BE2C (cell line): ENCODE measurements at places on chromosomes 5 and 9.
A peak's percentile ranks its signal among the peaks of the same experiment; 100 is the strongest.

- DNase-seq: peak; percentile 73
Measured at GRCh38 chr5:137735555-137736284, at the start of gene KLHL3. Gene KLHL3, minus strand, starts transcription at chr5:137736089. Its CDS starts 443 bp downstream, at chr5:137735646.

GRCh38 chr5:150449517-150450339 is at the start of gene RPS14:
Gene RPS14, minus strand, starts transcription at chr5:150449739. Its CDS starts 2,006 bp downstream, at chr5:150447733.
- peak; percentile 94 for DNase-seq

DNA sequence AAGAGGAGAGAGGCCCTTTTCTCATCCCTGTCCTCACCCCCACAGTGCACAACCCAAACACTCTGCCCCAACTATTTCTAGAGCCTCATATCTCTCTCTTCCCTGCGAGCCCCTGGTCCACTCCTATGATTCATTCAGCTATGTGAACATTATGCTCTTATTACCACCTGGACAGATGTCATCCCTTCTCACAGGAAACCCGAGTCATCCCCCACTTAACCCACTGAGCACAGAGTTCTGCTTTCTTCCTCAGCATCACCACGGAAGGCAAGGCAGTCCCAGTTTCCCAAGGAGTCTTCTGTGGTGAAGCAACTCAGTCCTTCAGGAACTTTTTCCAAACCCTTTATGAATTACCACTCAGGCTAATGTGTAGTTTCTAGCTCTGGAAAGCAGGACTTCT is 1.3 kb downstream of the DNAI1 start:
- DNase-seq: no peak

GRCh38 chr9:91711755-91712601 is 238.1 kb downstream of the ROR2 start:
- DNase-seq: no peak

- DNase-seq: no peak
Measured at GRCh38 chr5:175374166-175374875, 69.7 kb downstream of the DRD1 start.

DNA sequence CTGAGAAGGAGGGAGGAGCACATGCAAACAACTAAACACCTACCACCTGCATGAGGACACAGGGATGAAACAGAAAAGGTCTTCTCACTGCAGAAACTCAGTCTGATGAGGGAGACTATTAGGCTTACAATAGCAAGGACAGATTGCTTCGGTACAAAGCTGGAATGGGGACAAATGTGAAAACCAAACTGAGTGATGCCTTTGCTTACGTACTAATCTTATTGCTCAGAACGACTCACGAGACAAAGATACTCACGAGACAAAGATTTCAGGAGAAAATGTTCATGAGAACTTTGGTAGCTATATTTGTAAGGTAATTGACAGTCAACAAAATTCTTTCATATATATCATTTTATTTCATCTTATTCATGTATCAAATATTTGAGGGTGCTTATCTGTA is 71.9 kb upstream of the TAF1L start:
- DNase-seq: no peak

DNA sequence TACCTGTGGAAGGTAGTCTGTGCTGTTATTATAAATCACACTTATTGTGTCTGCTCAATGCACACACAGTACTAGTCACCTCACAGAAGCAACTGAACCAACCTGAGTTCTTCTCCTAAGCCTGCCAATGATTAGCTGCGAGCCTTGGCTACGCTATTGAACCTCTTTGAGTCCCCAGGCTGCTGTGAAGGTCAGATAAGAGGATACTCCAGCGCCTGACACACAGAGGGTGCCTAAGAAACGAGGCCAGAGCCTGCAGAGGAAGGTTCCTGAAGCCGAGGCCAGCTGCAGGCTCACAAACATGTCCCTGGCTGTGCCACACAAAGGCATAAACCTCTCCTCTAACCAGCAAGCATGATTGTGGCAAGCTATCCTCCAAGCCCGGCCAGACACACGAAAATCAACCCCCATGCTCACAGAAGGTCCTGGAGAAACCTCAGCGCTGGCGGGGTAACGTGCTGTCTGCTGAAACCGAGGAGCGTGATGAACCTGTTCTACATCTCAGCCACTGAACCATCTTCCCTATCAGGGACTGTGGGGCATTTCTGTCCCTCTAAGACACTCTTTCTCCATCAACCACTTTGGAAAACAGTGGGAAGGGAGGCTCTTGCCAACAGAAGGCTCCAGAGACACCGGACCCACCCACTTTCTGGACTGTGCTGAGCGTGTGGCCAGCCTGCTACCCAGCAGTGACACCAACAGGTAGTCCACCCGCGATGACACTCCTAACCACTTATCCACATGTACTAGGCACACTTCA is 53.2 kb upstream of the SLC25A51 start:
- DNase-seq: no peak

DNA sequence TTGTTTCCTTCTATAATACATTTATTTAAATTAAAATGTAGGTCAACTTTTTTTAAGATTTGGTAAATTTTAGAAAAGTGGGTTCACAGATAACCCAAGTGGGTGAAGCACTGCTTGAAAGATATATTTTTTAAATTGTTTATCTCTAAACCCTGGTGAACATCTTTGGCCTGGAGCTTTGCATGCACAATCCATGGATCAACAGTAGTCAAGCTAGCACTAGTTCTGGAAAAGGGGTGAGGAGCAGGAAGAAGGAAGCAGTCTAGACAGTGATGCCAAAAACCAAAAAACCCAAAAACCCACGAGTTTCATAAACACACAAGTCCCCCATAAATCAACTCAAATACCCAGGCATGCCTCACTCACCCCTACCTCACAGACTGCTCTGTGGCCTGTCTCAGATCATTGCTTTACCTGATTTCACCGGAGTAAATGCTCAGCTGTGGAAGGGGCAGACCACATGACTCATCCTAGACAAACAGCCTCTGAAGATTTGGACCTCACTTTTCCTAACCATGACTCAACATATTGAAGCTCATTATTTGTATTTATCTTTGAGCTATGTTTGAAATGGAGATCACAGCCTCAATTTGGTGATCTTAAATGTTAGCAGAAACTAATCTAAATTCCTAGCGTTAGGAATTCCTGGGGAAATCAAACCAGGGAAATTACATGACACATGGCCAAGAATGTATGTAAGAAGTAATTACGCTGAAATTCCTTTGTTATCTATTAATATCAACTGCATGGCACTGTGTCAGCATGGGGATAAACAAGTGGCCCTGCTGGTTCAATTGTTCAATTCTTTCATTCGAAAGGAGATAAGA is 149.6 kb downstream of the ZNF608 start:
- no peak for DNase-seq

DNA sequence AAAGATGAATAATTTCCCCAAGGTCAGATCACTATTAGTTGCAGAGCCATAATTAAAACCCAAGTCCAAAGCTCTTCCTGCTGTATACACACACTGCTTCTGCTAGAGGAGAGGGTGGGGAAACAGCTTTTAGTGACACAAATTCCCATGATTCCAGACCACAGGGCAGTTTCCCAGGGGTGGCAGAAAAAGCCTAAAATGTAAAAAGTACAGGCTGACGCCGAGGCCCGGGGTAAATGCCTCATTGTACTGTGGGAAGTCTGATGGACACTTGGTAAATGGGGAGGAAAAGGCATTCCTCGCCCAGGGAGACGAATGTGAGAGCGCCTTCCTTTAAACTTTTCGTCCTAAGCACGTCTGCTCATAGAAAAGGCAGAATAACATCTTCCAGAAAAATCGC is 65.7 kb downstream of the DENND1A start:
- no peak for DNase-seq

- DNase-seq: no peak
Measured at GRCh38 chr9:4382722-4383317, 83.0 kb upstream of the GLIS3 start.

- DNase-seq: no peak
Measured at GRCh38 chr5:32244017-32244416, 68.7 kb downstream of the MTMR12 start.

DNA sequence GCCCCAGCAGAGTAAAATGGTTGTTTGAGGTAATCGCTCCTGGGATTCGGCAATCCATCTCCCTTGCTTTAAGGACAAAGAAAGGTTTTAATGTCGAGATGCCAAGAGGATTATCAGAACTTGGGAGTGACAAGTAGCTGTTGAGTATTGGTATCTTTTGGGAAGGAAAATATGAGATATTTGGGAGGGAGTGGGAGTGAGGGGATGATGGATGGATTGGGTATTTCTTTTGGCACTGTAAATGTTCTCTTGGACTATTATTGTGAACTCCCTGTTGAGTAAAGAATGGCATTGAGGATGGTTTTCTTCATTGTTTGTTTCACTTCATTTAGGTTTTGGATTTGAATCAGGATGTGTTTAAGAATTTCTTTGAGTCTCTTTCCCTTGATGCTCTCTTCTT is 86.1 kb downstream of the PIP5K1B start:
- DNase-seq: no peak

DNA sequence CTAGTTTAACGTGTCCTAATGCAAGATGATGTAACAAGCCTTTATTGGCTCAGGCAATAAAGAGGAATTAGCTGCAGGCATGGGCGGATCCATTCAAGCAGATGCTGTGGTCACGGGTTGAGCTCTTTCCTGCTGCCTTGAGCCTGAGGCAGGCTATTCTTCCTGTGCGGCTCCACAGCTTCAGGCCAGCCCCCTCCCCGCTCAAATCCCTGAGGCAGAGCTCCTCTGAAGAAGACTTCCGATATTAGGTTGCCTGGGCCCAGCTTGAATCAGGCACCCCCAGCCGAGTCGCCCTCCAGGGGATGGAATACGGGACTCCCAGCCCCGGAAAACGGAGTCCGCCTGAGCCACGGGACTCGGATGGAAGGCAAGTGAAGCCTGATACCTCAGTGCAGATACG is 95.0 kb upstream of the RUFY1 start:
- DNase-seq: no peak

DNA sequence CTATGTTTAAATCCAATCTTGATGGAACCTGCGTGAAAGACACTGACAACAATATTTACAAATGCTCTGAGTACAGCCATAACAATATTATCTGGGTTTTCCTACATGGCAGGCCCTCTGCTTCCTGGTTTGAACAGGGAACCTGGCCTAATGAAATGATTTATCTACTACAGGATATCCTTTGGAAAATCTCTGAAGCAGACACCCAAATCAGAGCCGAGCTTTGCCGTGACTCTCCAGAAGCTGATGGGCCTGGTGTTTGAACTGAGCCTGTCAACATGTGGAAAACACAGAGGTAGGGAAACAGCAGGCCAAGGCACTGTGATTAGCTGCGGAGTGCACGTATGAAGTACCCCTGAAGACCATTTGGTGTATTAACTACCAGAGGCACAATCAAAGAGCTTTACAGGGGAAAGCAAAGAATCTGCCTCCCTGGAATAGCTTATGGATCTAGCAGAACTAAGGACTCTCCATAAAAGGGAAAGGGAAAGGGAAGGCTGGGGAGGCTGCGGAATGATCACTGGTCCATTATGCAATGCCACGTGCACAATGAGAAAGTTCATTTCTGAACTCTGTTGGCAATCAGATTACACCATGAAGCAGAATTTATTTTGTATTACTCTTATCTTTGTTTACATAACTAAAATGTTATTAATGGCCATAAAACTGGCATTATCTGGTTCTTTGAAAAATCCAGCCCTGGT is 321.9 kb downstream of the EBF1 start:
- peak; percentile 80 for DNase-seq

DNA sequence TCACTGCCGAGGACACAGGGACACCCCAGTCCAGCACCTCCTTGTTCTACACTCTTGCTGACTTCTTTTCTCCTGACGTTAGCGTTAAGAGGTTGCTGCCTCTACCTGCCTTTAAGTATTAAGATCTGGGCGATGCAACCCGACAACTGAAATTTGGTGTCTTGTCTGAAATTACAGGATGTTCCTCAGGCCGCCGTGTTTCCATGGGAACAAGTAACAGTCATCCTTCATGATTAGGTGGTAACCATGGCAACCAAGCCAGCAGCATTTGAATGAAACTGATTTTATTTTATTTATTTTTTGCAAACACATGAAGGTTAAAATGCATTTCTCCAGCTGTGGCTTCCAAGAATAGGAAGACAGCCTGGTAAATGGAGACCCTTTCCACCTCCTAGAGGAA is 20.8 kb downstream of the DAB2IP start:
- no peak for DNase-seq

GRCh38 chr9:126169736-126170135 is 156.9 kb upstream of the MVB12B start:
- no peak for DNase-seq

DNA sequence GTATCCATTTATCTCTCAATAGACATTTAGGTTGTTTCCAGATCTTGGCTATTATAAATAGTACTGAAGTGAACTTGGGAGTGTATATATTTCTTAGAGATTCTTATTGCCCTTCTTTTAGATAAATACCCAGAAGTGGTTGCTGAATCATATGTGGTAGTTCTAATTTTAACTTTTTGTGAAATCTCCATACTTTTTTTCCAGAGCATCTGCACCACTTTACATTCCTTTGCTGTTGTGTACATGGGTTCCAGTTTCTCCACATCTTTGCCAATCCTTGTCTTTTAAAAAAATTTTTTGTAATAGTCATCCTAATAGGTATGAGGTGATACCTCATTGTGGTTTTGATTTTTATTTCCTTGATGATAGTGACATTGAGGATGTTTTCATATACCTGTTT is 303.7 kb downstream of the CCDC171 start:
- no peak for DNase-seq
